ENCODE measurements at places on chromosomes 3 and 15.

- no peak for DNase-seq
Observed at GRCh38 chr3:42188376-42188775, 77.6 kb downstream of the CCK start.

DNA sequence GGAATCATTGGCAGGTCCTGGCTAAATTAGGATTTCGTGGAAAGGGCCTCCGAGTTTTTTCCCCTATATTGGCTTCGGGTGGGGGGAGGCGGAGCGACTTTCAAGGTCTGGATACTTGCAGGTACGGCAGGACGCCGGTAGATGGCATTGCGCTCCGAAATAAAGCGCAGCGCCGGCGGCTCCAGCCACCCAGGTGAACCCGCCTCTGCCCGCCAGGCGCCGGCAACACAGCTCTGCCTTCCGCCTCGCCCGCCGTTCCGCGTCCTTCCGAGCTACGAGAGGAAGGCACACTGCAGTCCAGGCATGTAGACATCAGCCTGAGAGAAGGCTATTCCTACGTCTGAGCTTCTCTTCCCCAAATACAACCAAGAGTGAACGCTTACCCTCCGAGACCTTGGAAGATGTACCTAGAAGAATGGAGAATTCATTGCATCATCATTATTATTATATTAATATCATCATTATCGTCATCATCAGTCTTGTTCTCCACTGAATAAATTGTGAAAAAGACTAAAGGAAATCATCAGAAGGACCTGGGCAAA is 514.1 kb downstream of the MECOM start:
- DNase-seq = peak; percentile 57

DNA sequence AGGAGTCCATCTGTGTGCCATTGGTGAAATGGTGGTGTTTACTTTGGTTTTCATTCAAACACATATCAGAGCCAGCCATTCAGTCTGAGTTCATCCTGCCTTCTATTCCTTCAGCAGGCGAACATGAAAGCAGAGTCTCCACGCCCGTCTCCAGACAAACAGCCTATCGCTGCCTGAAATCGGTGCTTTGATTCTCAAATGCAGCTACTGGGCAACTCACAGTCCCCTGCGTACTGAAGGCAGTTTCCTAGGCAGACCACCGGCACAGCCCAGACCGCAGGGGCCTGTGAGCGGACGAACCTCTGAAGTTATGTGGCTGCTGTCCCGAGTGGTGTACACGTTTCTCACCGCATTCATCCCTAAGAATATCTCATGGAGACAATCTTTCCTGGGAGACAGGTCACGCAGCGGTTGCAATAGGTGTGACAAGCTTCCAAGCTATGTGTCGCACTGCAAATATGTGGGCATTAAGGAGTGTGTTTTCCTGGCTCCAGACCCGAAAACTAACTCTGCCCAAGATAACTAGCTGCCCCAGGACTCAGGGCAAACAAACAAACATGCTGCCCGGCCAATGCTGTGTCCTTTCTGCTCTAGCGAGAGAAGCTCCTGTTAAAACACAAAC is 16.9 kb upstream of the RYR3 start:
- DNase-seq = no peak

DNA sequence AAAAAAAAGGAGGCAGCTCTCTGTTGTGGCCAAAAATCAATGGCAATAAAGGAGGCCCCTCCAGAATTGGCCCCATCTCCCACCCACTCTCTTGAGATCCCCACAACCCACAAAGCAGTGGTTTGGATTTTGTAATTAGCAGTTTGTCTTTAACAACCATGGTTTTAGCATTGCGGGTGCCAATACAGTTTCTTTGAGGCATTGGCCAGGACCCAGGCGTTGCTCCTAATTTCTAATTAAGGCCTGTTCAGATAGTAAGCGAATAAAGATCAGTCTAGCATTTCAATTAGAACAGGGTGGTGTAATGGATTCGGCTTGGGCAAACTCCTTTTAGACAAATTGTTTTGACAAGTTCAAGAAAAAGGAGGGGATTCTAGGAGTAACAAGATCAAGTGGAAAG is 23.6 kb upstream of the UACA start:
- no peak for DNase-seq

GRCh38 chr3:185176750-185177359 is 24.0 kb upstream of the C3orf70 start:
- peak; percentile 14 for DNase-seq

DNA sequence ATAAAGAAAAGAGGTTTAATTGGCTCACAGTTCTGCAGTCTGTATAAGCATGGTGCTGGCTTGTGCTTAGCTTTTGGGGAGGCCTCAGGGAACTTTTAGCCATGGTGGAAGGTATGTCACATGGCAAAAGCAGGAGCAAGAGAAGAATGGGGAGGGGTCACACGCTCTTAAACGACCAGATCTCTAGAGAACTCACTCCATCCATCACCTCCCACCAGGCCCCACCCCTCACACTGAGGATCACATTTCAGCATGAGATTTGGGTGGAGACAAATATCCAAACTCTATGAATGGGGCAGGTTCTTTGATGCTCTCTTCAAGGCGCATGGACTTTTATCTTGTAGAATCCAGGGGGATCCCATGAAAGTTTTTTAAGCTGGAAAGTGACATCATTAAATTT is 75.7 kb downstream of the ITPR1 start:
- no peak for DNase-seq

DNA sequence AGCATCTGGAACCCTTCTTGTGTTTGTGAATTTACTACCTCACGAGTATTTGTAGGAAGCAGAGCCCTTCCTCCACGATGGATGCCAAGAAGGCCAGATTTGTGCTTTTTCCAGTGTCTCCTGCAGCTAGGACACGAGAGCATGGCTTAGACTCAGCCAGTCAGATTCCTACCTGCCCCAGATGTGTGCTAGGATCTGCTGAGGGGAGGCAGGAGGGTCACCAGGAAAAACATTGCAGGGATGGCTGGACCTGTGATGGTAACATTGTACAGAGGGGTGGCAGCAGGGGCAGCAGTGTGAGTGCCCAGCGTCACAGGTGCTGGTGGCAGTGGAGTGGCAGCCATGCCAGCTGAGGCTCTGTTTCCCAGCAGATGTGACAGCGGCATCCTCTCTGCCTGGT is 285.3 kb downstream of the FAM43A start:
- DNase-seq = no peak

DNA sequence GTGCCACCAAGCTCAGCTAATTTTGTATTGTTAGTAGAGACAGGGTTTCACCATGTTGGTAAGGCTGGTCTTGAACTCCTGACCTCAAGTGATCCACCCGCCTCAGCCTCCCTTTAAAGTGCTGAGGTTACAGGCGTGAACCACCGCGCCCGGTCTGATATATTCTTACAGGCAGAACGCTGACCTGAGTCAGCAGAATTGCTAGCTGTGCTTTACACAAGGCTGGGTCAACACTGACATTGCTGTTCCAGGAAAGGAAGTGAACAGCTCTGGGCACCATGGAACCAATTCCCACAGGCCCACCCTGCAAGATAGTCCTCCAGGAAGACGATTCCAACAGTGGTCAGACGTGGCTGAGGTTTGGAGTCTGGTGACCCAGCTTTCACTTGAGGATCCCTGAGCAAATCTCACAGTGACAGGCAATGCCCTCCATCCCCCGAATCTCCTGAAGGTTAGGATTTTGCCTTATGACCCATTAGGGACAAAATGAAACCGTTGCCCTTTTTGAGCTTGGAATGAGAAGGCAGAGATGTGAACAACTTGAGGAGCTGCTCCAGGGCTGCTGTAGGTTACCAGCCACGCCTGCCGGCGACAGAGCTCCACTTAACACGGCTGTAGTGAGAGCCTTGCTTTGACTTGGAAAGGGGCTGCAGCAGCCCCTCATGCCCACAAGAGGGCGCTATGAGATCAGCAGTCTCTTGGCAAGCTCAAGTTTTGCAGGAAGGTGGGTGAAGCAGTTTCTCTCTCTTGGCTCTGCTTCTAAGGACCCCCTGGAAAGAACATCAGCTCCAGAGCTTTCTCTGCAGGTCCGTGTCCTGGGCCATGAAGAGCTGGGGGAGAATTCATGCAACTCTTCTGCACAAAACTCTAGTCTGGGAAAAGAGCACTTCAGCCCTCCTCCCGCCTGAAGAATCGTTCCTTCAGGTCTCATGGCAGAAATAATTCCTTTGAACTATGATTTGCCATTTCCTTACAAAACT is 74.1 kb downstream of the SENP2 start:
- DNase-seq = peak; percentile 59

DNA sequence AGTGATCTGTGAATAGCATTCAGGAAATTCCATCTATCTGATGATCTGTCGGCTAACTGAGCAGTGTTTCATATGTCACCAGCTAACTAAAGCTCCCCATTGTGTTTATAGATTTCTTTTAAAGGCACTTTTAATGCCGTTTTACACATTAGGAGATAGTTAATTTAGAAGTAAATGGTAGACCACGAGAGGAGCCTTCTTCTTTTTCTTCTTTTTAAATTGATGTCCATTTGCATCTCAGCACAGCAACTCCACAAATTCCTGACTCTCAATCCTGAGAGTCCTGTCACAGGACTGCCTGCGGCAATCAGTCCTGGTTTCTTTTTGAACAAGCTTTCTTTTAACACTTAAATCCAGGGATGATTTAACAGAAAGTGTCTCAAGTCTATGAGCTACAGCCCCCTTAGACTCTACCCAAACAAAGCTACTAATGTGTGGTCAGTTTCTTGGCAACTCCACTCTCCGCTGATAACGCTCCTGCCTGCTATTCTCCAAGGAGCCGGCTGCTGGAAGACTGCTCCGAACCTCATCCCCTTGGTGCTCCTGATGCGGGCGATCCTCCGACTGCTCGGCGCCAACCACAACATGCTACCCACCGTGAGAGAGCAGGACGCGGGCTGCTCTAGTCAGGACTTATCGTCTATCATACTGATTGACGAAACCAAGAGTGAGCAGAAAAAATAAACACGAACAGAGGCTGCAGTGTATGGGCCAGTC is 421.4 kb downstream of the MECOM start:
- no peak for DNase-seq

DNA sequence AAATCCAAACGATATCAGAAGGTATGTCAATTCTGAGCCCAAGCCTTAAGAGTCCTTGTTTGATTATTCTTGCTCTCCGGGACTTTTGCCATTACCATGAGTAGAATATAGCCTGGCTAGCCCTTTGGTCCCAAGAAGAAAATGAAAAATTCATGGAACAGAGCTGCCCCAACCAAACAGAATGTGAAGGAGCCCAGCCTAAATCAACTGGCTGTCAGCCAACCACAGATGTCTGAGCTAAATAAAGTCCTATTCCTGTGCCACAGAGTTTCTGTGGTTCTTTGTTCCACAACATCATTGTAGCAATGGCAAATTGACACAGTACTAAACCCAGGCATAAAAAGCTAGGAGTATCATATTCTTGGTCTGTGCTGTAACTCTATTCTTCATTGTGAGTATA is 185.2 kb downstream of the CPNE4 start:
- no peak for DNase-seq

GRCh38 chr3:53151870-53152660 is 8.9 kb upstream of the PRKCD start:
- DNase-seq = no peak

- no peak for DNase-seq
Observed at GRCh38 chr3:145983101-145983500, 177.9 kb downstream of the PLOD2 start.

DNA sequence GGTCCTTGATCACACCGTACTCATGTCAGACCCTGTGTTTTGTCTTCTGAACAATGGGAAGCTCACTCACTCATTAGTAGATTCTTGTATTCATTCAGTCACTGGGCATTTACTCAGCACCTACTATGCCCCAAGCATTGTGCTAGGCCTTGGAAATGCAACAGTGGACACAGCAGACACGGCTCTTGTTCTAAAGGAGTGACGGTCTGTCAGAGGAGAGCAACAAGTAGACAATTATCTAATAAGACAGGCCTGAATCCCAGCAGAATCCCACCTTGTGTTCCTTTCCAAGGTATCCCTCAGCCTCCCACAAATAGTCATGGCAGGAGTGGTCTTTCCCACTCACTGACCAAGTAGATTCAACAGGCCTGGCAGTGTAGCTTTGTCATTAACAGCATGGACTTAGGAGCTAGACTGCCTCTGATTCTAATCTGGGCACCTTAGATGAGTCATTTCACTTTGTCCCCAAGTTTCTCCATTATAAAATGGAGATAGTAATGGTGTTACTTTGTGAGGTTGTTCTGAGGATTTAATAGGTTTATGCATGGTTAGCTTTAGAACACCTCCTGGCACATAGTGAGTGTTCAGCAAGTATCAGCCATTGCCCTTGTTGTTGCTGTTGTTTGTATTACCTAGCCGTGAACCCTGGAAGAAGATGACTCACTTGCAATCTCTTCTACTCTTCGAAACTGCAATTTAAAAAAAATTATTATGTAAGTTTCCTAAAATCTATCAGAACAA is 69.1 kb downstream of the SSUH2 start:
- no peak for DNase-seq

DNA sequence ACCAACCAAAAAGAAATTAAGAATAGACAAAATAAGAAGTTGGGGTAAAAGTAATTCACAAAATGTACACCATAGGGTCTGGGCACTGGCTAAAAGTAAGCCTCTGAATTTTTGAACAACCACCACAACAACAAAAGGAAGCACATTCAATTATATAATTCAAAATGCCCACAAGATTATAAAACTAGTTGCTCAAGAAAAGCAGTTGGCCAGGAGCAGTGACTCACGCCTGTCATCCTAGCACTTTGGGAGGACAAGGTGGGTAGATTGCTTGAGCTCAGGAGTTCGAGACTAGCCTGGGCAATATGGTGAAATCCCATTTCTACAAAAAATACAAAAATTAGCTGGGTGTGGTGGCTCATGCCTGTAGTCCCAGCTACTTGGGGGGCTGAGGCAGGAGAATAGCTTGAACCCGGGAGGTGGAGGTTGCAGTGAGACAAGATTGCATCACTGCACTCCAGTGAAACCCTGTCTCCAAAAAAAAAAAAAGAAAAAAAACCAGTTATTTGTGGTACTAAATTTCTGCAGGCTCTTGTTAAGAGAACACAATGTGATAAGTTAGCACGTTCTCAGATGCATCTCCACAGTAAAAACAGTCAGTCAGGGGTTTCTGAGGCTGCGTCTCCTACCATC is 6.6 kb upstream of the ATP11B start:
- no peak for DNase-seq

- DNase-seq = no peak
Observed at GRCh38 chr3:128395500-128396162, 71.1 kb downstream of the DNAJB8 start.

GRCh38 chr3:36891701-36892160 is 53.1 kb downstream of the TRANK1 start:
- DNase-seq = no peak

DNA sequence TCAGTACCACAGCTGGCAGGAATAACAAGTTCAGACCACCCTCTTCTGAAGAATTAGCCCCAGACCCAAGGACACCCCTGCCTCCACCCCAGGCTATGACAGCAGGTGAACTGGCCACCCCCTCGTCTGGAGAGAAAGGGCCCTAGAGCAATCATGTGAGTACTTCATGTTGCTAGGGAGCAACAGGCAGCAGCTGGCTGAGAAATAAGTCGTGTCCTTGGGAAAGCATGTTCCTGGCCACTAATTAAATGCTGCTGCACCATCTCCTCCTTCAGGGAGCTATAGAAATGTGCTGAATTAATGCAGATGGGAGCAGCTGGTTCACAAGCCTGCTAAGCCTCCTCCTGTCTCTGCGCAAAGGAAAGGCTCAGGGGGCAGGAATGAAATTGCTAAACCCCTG is 31.5 kb downstream of the MRPS11 start:
- DNase-seq = no peak
